GM18507 (cell line): ENCODE measurements at places on chromosomes 1 and 21.

DNA sequence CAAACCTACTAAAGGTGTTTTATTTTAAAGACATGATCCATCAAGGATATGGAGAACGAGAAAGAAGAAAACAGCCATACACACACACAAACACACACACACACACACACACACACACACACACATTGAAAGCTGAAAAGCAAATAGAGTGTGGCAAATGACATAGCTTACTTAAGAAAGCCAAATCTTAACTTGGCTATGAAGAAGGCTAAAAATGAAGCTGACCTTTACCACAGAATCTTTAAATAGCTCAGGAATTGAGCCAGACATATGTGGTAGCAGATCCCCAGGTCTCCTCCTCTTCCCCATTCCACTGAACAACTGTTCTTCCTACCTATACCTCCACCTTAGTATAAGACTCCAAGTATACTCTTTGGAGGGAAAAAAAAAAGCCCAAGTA lies 185.6 kb downstream of the CLEC20A start:
- no peak for DNase-seq

DNA sequence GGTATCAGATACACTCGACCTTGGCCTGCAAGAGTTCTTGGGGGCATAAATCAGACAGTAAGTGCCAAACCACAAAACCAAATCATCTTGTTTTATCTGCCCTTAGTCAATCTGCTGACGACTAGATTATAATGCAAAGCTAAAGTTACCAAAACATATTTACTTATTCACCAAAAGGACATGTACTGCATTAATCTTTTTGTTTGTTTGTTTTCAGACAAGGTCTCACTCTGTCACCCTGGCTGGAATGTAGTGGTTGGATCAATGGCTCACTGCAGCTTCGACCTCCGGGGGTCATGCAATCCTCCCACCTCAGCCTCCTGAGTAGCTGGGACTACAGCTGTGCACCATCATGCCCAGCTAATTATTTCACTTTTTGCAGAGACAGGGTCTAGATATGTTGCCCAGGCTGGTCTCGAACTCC lies 114.7 kb downstream of the APP start:
- DNase-seq = no peak

GRCh38 chr1:33111965-33112364 lies 31.0 kb downstream of the AZIN2 start:
- DNase-seq = no peak

DNA sequence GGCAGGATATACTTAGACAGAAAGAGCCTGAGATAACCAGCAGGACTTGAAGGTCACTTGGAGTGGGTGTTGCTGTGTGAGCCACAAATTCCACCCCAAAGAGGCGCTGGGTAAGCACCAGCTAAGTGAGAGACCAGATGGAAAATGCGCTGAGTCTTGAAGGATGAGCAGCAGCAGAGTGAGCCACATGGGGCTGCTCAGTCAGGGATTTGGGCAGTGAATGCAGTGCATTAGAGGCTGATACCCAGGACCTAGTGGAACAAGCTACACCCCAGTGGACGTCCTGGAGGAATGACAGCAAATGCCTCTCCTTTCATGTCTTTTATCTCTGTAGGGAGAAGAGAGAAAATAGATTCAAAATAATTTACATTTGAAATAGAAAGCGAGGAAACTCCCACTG lies 11.3 kb downstream of the GRIK1 start:
- DNase-seq = no peak

DNA sequence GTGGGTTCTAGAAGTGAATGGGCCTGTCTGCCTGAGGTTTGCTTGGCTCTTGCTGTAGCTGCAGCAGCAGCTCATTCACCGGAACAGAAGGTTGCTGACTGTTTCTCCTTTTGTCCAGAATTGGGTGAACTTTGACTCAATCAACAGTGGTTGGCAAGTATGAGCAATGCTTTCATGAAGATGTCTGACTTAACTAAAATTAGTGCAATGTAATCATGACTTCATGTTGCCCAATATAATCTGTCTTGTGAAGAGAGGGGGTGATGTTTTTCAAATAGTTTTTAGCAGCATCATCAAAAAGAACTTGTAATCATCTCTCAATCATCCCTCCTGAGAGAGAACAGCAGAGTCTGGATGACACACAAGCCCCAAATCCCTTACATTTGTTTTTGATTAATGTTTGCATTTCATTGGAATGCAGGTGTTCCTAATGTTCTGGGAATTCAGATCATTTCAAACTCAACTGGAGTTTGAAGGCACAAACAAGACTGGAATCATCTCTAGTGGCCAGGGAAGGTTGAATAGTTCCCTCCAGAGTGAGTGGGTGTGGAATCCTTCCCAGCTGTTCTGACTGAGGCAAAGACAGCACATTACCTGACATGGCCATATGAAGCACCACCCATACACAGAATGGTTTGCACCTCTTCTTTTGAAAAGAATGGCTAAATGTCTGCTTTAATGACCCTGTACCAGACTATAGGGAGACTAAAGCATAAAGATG lies 82.9 kb downstream of the HLX start:
- DNase-seq = no peak

GRCh38 chr1:22691031-22691753 lies 19.4 kb upstream of the EPHB2 start:
- DNase-seq = no peak

- DNase-seq = peak; percentile 51
These were observed 122.2 kb downstream of the KCNN3 start for GRCh38 chr1:154747740-154748404.
